ENCODE measurements at places on chromosomes 1 and 21.

DNA sequence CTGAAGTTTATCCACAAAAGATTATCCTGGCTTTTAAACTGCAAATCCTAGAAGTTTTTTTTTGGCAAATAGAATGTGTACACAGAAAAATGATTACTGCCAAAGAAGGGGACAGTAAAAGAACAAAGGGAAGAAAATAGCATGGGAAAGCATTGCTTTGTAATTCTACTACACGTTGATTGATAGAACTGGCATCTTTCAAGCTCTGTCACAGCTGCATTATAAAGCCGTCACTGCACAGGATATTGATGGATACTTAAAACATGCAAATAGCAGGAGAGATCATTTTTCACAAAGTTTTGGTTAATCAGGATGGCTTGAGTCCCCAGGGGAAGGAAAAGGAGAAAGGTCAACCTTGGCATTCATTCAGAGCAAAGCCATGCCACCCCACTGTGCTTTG lies 183.7 kb upstream of the RRP15 start:
- no peak for DNase-seq

DNA sequence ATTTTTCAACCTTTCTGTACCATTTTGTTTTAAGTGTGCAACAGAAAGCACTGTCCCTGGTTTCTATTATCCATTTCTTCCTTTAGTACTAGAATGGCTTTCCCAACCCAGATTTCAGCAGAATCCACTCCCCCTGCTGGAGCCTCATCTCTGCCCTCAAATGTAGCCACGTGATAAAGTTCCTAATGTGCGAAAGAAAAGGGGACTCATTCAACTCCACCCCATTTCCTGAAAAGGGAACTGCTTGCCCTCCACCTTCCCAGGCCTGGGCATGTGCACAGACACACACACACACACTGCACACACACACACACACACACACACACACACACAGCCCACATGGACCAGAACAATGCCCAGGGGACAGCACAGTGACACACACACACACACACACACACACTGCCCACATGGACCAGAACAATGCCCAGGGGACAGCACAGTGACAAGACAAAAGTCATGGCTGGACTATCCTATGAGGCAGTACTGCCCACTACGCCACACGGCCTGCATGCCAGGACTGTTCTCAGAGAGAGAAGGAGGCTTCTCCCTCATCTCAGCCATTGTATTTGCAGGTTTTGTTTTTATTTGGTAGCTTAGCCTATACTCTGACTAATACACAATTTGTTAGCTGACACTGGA lies 33.2 kb downstream of the PACC1 start:
- no peak for DNase-seq

GRCh38 chr1:67609577-67610341 lies 75.2 kb upstream of the GADD45A start:
- no peak for DNase-seq

GRCh38 chr1:232385221-232385620 lies 244.7 kb downstream of the SIPA1L2 start:
- no peak for DNase-seq

GRCh38 chr1:1757422-1758058 lies 20.7 kb downstream of the NADK start:
- DNase-seq, result no peak

DNA sequence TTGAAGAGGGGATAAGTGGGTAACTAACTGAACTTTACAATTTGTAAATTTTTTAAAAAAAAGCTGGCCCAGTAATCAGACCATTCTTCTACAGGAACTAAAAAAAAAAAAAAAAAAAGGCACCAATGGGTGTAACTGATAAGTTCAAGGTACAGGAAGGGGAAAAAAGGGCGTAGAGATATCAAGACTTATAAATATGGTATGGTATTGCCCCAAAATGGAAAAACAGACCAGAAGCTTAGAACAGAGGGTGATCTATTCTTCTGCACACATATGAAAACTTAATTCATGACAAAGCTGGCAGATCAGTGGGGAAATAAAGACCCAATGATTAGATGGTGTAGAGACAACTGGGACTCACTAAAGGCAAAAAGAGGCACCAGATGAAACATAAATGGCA lies 58.9 kb downstream of the LHX4 start:
- no peak for DNase-seq

DNA sequence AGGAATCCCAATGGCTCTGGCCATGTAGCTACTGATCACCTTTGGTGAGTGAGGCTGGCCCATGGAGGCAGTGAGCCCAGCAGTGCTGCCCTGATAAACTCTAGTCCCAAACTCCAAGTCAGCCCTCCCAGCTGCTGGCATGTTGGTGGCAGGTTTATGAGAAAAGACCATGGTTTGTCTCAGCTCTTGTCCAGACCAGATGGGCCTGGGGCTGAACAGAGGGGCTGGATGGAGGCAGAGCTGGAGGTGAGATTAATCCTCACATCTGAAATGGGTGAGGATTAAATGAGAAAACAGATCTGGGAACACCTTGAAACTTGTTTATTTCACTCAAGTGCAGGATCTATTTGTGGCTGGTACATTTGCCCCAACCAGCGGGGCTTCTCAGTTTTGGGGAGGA lies 3.2 kb downstream of the TMEM269 start:
- DNase-seq, result no peak

DNA sequence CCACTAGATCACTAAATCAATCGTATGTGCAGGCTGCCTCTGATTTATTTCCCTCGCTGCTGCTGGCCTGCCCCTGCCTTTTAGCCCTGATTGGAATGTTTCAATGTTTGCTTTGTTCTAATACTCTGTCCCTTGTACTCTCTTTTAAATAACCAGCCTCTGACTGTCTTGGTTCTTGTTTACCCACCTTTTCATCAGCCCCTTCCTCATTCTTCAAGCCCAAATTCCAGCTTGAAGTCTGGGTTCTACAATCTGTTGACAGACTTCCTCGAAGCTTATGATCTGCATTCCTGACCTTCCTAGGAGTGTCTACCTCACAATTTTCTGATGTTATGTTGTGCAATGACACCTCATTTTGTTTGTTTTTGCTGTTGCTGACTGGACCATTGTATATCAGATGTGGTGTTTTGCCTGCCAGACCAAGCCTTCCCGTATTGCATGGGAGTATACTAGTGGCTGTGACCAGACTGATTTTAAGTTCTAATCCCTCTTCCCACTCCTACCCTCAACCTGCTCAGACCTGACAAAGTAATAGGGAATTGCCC lies 46.6 kb upstream of the APOBEC4 start:
- DNase-seq, result no peak

DNA sequence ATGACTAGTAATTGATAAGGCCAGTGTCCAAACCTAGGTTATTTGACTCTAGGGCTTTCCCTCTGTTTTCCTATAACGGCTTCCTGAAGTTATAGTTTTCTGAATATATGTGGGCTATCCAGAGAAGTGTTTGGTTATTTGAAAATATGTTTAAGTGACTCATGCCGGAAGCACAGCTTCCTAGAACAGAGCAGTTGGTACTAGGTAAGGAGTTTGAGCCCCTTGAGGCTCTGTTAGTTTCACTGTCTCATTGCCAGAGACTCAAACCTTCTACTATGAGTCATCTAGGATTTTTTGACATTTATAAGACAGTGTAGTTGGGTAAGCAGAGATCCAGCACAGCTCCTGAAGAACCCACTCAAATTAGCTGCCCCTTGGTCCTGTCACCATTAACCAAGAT lies 27.1 kb upstream of the LEPR start:
- no peak for DNase-seq

GRCh38 chr1:67052741-67053534 lies 1.0 kb downstream of the SLC35D1 start:
- DNase-seq, result no peak

GRCh38 chr1:43334453-43335205 lies 3.0 kb upstream of the MPL start:
- DNase-seq, result no peak

GRCh38 chr21:40141621-40142020 lies 274.4 kb downstream of the PCP4 start:
- no peak for DNase-seq

DNA sequence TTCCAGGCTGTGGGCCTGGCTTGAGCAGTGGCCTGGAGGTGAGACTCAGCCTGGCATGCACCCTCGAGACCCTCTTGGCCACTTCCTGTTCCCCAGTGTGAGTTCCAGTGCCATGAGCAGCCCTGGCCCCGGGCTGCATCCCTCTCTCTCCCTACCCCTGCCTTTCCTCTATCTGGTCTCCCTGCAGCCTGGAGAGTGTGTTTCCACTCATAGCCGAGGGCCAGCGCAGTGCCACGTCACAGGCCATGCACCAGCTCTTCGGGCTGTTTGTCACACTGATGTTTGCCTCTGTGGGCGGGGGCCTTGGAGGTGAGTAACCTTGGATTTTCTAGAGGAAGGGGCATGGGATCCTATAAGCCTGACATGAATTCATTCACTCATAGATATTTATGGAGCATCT lies 13.6 kb downstream of the RHBG start:
- DNase-seq, result no peak

DNA sequence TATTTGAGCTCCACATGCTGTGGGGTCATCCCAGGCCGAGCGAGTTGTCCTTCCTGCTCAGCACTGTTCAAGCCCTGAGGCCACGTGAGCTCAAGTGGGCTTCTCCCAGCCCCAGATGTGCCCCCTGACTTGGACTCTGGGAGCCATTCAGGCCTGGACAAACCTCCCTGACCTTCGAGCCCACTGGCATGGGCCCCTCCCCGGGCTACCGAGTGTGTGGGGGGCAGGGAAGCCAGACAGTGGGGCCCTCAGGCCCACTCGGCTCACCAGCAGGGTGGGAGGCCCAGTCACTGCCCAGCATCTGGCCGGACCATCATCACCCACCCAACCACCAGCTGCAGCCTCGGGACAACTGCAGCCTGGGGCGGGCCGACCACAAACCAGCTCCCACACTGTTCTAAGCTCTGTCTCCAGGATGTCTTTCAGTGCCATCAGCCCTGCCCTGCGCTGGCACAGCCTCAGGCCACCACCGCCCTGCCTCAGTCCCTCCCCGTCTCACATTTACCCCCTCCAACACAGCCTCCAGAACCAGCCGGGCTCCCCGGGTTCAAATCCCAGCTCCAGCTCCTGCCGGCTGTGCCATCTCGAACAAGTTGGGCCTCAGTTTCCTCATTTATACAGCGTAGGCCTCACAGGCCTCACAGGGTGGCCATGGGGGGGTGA lies 20.9 kb upstream of the PLEKHG5 start:
- no peak for DNase-seq

Measured in anterior cingulate cortex (tissue), 58 donors.